ENCODE measurements at places on chromosomes 5 and 9.

- no peak for DNase-seq
These were observed 39.6 kb downstream of the RXRA start for GRCh38 chr9:134365791-134366222.

DNA sequence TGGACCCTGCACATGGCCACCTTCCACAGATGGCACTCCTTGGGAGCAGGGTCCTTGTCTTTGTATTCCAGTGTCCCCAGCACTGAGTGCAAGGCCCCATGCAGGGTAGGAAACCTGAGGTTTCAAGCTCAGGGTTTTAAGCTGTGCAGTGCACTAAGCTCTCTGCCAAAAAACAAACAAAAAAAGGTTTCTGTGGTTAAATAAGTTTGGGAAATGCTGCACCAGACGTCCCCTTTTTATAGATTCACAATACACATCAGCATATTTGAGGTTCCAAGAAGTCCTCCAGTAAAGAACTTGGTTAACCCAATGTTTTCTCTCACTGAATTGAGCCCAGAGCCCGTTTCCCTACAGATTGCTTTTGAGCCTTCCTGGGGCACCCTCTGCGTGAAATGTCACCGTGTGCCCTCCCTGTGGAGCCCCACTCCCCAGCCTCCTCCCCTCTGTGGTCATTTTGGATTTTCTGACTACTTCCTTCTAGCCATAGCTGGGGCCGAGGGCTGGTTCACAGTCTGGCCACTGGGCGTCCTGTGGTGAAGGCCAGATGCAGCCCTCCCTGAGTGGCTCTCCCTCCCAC lies 17.1 kb downstream of the DELE1 start:
- no peak for DNase-seq

DNA sequence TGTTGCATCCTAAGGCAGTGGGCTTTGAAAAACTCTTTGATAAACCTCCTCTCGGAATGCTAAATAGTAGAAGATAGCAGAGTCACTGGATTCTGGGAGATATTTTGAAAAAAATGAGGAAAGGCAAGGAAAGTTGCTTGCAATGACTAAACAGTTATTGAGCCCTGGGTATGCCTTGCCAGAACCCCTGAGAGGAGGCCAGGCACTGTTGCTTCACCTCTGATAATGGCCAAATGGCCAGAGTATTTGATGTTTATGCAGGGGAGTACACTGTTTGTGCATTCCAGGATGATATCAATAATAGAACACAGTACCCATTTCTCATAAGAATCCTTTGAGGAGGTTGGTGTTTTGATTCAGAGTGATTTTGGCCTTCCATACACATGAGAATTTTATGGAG lies 935.1 kb upstream of the WWC1 start:
- no peak for DNase-seq

- no peak for DNase-seq
These were observed 7.5 kb upstream of the POU5F2 start for GRCh38 chr5:93748875-93749397.

DNA sequence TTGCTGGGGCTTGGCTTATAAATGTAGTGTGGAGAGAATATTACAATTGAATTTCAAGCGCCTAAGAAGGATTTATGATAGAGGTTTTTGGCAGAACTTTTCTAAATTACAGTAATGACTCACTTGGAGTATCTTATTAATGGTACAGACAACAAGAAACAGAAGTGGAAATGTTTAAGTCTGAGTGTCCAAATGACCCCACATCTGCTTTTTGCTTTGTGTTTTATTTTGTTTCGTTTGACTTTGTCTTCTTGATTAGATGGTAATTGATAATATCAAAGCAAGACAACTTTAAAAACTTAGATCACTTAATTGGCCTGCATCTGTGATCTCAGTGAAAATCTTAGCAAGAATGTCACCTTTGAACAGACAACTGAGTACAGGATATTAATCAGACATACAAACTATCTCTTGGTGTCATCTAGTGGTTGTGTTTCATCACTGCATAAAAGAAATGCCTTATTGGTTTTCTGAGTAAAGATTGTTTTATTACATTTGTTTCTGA lies 577.4 kb downstream of the ISL1 start:
- no peak for DNase-seq

DNA sequence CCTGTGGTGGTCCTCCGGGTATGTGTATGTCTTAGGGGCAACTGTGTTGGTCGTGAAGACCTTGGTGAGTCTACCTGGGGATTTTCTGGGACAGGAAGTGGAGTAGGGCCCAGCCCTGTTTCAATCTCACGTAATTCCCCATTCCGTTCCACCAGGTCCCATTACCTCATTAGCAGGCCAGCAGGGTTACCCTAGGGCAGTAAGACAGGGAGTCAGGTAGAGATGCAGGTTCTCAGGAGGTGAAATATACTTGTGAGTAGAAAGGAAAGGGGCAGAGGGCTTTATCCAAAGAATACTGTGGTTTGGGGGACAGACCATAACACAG lies 56.5 kb downstream of the MACROH2A1 start:
- DNase-seq: no peak

DNA sequence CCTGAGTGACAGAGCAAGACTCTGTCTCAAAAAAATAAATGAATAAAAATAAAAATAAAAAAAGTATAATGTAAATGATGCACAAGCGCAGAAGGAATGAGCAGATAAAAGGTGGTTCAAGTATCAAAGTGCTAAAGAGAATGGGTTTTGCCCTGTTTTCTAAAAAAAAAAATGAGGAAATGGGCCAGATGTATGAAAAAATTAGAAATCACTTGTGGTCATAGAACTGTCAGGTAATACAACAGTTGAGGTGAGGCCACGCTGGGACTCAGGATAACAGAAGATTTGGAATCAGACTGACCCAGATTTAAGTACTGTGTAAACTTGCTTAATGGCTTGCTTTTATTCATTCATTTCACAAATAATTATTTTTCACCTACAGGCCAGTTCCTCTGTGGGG lies 69.8 kb downstream of the MAPKAP1 start:
- DNase-seq: no peak

GRCh38 chr5:61207884-61208283 lies 45.6 kb upstream of the SMIM15 start:
- no peak for DNase-seq

DNA sequence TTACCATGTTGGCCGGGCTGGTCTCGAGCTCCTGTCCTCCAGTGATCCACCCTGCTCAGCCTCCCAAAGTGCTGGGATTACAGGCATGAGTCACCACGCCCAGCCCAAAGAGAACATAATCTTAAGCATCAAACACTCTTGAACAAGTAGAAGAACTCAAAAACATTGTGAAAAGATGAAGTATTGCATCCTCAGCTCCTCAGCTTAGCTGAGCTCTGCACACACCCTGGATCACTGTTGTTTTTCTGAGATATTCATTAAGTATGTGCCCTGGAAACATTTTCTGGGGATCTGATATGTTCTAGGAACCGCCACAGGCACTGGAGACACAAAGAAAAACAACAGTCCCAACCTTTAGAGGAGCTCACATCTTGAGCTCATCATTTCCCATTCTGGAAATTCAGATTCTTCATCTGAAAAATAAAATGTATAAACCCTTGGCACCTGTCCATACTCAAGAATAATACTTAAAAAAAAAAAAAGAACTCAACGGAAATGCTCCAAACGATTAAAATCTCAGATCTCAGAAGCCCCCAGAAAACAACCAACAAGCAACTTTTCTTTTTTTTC lies 62.2 kb upstream of the ZNF462 start:
- no peak for DNase-seq

GRCh38 chr5:157487358-157487757 lies 27.3 kb downstream of the NIPAL4 start:
- DNase-seq: no peak

DNA sequence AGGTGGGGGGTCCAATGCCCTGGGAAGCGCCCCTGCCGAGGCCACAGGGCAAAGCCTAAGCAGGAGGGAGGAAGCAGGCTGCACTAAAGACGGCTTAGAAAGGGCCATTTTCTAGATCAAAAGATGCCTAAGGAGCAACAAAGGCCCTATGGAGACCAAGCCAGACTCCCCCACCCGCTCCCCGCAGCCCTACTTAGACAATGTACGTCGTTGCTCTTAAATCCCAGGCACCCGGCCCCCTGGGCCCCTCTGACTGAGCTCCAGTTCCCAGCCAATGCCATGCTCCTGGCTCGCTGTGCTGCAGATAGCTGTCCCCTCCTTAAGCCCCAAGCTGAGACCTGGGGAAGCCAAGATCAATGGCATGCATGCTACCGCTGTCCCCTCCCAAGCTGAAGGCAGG lies 10.3 kb downstream of the IPPK start:
- DNase-seq: no peak

- no peak for DNase-seq
These were observed 33.6 kb upstream of the IER5L start for GRCh38 chr9:129211686-129212085.

DNA sequence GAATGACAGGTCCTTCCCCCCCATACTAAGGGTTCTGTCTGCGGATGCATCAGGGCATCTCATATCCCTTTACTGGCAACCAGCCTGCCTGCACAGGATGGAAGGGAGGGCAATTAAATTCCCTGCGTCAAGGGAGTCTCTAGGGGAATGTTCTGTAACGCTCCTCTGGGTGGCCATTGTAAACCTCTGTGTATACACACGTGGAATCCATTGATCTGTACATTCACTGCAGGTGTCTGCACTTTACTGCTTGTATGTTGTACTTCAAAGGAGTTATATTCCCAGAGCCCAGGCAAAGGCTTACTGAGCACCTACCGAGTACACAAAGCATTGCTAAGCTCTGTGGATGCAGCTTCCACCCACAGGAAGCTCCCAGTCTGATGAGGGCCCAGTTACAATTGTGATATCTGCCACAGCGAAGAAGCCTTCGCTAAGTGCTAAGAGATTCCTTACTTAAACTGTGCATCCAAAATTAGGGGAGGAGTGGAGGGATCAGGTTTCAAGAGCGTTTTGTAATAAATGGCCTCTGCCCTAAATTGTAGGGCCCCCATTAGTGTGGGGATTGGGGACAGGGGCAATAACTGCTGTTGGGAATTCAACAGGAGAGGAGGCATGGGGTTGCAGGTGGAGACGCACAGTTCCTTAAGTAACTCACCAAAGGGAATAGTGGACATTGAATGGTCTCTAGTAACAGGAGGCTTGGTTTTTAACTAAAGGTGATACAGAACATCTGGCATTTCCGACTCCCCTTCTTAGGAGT lies 1.5 kb upstream of the RETREG1 start:
- DNase-seq: peak; percentile 25

DNA sequence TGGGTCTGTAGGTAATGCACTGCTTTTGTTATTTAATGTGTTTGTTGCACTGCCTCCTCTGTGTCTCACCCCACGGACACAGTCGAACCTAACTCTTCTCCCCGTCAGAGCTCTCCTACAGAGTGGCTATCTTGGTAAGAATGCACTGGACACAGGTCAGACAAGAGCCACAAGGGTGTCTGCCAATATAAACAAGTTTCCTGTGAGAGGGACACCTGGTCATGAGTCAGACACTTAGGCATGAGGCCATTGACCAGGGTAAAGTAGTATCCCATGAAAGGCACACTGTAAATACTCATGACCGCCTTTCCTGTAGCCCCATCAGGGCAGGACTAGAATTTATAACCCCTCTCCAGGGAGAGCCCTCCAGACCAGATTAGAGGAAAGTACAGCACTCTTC lies 115.5 kb downstream of the SLC12A2 start:
- no peak for DNase-seq

GRCh38 chr5:106964132-106964531 lies 706.6 kb downstream of the EFNA5 start:
- DNase-seq: no peak

GRCh38 chr5:108074626-108075025 lies 307.3 kb downstream of the FBXL17 start:
- DNase-seq: no peak

DNA sequence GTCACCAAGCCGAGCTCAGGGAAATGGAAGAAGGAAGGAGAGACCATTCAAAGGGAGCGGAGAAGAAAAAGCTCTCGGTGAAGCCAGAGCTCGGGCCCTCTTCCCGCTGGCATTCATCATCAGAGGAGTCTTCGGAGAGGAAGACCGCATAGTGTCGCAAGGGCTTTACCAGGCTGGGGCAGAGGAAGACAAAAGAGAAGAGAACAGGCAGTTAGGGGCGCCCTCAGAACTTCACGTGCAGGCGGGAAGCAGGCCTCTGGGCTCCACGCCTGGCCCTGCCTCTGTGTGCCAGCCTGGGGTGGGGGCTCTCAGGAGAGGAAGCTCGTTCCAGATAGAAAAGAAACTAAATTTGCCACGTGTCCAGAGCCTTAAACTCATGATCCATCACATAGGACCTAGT lies 31.7 kb downstream of the CRB2 start:
- DNase-seq: no peak

GRCh38 chr5:173303878-173304590 lies 24.2 kb downstream of the STC2 start:
- DNase-seq: no peak

- no peak for DNase-seq
These were observed 29.5 kb upstream of the FOXI1 start for GRCh38 chr5:170076211-170076610.

DNA sequence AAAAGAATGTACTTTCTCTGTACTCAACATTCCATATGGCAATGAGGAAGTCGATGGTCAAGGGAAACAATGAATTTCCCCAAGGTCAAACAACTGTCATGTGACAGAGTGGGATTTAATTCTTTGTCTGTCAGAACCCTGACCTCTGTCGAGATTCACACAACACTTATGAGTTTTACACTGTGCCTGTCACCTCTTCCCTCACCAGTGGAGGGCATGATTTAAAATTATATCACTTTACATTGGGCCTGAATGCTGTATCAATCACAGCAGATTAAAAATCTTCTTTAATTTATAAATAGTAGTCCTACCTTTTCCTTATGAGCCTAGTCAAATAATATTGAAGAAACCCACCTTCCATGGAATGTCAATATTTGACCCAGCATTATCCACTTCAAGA lies 276.7 kb downstream of the CDH10 start:
- no peak for DNase-seq
